ENCODE measurements at places on chromosomes 5 and 9. TPM values are rescaled to one million over a fixed set of nuclear protein-coding genes. Genes with fewer than 3 reads are reported as not detected.

Gene ANKRD18A
- total RNA-seq, result 0.13 TPM

Gene CCL21
- 33.8 TPM for total RNA-seq

Gene TSTD2
- 11.4 TPM for total RNA-seq

Gene MORN5
- total RNA-seq, result not detected

Gene PTPDC1
- 6.1 TPM for total RNA-seq

Gene BTNL3
- total RNA-seq, result not detected

Gene SLC25A2
- 0.65 TPM for total RNA-seq

Gene SKP1
- total RNA-seq, result 464 TPM

Gene PRR7
- total RNA-seq, result 2.8 TPM

Gene GFI1B
- not detected for total RNA-seq

Gene RMRP
- 6,322 TPM for total RNA-seq

Gene SMIM23
- not detected for total RNA-seq

DNA sequence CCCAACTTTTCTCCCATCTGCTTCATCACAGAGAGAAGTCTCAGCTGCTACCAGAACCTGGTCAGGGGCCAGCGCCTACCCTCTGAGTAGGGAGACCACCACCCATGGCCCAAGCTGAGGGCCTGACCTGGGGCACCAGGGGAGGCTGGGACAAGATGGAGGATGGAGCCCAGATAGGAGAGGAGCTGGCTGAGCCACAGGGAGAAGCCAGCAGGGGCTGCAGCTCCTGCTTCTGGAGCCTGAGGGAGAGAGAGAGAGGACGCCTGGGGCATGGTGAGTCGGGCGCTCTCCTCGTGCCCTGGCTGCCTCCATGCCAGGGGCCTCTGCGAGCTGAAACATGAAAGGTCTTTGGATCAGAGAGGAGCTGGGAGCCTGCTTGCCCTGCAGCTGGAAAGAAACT is 1.4 kb upstream of the FOXI1 start:
- DNase-seq, result no peak
- no peak overlapping the region for H3K4me3 ChIP-seq
- H3K4me1 ChIP-seq, result peaks cover 1% of the 10 kb centered on the region
- no peaks in the 10 kb centered on the region for H3K27me3 ChIP-seq
- H3K36me3 ChIP-seq, result no peaks in the 10 kb centered on the region

- DNase-seq, result peak; percentile 97
- H3K27ac ChIP-seq, result peak overlapping the region; percentile 94
- no peaks in the 10 kb centered on the region for H3K36me3 ChIP-seq
Measured at GRCh38 chr5:38466424-38467189, 89.8 kb downstream of the LIFR start.

- H3K36me3 ChIP-seq, result no peaks in the 10 kb centered on the region
- no peaks in the 10 kb centered on the region for H3K4me1 ChIP-seq
- no peak for DNase-seq
- no peaks in the 10 kb centered on the region for H3K27me3 ChIP-seq
- H3K4me3 ChIP-seq, result no peak overlapping the region
- no peak overlapping the region for H3K27ac ChIP-seq
Measured at GRCh38 chr9:131598121-131598520, 52.8 kb downstream of the PRRT1B start.

- H3K4me3 ChIP-seq, result no peak overlapping the region
- no peaks in the 10 kb centered on the region for H3K36me3 ChIP-seq
- H3K4me1 ChIP-seq, result peaks cover 7% of the 10 kb centered on the region
- DNase-seq, result no peak
Measured at GRCh38 chr9:31519011-31519410, 865.4 kb upstream of the ACO1 start.

DNA sequence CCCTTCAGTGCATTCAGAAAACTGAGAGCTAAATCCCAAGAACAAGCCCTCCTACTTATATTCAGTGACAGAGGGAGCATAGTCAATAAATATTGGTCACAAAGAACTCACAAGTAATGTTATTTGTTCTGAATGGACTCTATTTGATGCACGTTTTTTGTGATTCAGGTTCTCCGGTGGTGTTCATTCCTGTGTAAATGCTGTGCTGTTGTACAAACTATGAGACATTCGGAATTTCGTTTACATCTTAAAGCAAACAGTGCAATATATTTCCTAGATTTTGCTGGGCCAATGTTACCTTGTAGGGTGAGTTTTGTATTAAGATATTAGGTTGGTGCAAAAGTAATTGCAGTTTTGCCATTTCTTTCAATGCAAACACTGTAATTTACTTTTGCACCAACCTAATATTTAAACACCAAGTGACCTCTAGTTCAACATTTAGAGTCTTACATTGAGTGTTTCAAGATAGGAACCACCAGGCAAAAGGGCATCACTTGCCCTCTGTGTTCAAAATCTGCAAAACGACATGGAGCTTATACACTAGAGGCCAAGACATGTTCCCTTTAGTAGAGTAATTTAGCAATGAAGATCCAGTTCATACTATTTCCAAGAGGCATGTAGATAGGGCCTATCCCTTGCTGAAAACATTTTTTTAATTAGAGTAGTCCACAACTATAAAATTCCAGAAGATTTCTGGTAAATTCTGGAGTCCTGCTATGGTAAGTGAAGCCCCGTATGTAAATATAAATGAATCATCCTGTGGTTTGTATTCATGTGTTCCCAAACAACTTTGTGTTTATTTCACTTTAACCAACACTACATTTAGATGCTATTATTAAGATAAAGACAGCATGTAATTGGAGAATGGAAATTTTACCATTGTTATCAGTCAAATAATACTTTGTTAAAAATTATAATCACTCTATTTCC is 444.0 kb upstream of the PTGER4 start:
- H3K4me1 ChIP-seq, result no peaks in the 10 kb centered on the region
- H3K27ac ChIP-seq, result no peak overlapping the region
- no peak overlapping the region for H3K4me3 ChIP-seq
- H3K27me3 ChIP-seq, result no peaks in the 10 kb centered on the region
- no peak for DNase-seq

DNA sequence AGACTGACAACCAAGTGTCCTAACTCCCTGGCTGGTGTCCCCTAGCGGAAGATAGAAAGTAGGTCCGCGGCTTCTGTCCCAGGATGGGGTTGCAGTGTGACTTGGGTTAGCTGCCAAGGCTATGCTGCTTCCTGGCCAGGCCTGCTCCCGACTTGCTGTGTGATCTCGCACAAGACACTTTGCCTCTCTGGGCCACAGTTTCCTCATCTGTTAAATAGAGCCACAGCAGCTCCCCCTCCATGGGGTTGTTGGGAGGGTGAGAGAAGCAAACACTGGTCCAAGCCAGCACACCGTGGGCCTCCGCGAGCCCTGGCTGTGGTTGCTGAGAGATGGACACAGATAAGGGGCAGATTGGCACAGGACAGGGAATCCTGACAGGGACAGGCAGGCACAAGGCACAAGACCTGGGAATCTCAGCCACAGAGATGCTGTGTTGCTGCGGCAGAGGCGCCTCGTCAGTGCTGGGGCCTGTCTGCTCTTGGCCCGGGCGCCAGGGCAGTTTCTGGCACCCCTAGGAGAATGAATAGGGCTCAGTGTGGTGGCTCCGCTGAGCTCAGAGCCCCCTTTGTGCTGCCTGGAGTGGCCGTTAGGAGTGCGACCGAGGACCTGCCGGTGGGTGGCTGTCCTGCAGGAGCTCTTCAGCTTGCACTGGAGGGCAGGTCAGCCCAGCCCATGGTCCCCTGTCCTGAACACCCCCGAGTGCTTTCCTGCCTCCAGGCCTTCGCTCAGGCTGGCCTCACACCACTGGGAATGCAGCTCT is 1.8 kb upstream of the SH2D3C start:
- H3K4me1 ChIP-seq, result peaks cover 3% of the 10 kb centered on the region
- H3K27ac ChIP-seq, result no peak overlapping the region
- no peak for DNase-seq
- H3K36me3 ChIP-seq, result no peaks in the 10 kb centered on the region

DNA sequence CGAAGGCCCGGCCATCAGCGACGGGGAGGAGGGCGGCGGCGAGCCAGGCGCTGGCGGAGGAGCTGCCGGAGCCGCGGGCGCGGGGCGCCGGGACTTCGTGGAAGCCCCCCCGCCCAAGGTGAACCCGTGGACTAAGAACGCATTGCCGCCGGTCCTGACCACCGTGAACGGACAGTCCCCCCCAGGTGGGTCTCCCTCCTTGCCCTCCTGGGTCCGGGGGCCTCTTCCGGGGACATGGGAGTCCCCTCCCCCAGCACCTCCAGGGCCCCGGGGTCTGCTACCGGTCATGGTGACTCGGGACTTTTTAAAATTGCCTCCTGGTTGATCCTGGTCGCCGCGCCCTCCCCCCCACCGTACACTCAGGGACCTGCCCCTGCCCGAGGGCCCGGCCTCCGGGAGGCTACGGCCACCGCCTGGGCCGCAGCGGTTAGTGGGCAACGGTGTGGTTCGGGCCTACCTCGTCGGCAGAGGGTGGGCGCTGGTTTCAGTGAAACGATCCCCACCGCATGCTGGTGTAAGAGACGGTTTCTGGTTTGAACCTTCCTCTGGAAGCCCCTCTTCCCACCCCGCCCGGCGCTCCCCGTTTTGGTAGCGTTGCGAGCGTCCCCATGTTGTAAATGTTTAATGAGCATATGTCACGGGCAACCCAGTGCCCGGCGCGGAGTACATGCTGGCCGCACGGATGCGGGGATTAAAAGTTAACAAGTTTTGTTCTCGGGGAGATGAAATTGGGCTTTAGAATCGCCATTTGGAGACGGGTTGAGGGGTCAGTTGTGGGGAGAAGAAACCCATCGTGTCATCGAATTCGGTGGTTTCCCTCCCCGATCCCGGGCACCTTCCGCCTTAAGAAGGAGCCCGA is 1.1 kb downstream of the LARP1 start:
- no peaks in the 10 kb centered on the region for H3K27me3 ChIP-seq
- no peaks in the 10 kb centered on the region for H3K36me3 ChIP-seq
- peak overlapping the region; percentile 89 for H3K27ac ChIP-seq
- DNase-seq, result peak; percentile 72
- peak overlapping the region; percentile 99 for H3K4me3 ChIP-seq

DNA sequence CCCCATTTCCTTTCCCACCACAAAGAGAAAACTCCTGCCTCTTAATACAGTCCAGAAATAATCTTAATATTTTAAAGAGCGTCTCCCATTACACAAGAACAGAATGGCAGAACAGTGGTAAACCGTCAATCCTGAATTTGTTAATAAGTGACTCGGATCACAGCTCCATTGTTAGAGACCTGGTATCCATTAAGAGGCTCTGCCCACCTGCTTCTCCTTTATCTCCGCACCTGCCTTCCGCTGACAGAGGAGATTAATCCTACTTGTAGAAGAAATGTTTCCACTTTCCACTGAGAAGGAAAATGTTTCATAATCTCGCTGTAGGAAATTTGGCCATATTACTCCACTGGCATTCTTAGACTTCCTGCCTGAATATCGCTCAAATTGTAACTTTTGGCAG is 1493.2 kb downstream of the MAT2B start:
- DNase-seq, result no peak
- no peak overlapping the region for H3K4me3 ChIP-seq
- no peak overlapping the region for H3K27ac ChIP-seq
- H3K4me1 ChIP-seq, result no peaks in the 10 kb centered on the region

- no peak for DNase-seq
- no peak overlapping the region for H3K27ac ChIP-seq
- H3K36me3 ChIP-seq, result no peaks in the 10 kb centered on the region
- no peaks in the 10 kb centered on the region for H3K27me3 ChIP-seq
- H3K4me3 ChIP-seq, result no peak overlapping the region
Measured at GRCh38 chr5:96734871-96735325, 72.7 kb downstream of the CAST start.

GRCh38 chr5:55108661-55109060 is 6.2 kb downstream of the GZMA start:
- no peaks in the 10 kb centered on the region for H3K27me3 ChIP-seq
- H3K27ac ChIP-seq, result no peak overlapping the region
- H3K36me3 ChIP-seq, result no peaks in the 10 kb centered on the region
- no peak overlapping the region for H3K4me3 ChIP-seq
- H3K4me1 ChIP-seq, result no peaks in the 10 kb centered on the region

DNA sequence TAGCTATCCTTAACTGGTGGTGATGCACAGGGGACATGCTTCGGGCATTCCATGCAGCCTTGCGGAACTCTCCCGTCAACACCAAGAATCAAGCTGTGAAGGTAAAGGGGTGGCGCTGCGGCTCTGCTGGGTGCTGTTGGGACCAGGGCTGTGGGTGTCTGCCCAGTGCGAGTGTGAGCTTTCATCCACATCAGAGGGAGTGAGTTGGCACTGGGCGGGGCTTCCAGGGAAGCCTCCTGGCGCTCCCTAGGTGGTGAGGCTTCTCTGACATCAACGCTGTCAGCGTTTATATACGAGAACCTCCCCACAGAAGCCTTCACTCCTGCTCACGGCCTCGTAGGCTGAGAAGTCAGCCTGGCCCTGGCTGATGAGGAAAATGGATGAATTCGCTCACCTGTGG is 11.7 kb downstream of the ARPC5L start:
- H3K27ac ChIP-seq, result no peak overlapping the region
- H3K4me1 ChIP-seq, result peaks cover 11% of the 10 kb centered on the region
- H3K27me3 ChIP-seq, result no peaks in the 10 kb centered on the region
- DNase-seq, result no peak
- no peaks in the 10 kb centered on the region for H3K36me3 ChIP-seq

DNA sequence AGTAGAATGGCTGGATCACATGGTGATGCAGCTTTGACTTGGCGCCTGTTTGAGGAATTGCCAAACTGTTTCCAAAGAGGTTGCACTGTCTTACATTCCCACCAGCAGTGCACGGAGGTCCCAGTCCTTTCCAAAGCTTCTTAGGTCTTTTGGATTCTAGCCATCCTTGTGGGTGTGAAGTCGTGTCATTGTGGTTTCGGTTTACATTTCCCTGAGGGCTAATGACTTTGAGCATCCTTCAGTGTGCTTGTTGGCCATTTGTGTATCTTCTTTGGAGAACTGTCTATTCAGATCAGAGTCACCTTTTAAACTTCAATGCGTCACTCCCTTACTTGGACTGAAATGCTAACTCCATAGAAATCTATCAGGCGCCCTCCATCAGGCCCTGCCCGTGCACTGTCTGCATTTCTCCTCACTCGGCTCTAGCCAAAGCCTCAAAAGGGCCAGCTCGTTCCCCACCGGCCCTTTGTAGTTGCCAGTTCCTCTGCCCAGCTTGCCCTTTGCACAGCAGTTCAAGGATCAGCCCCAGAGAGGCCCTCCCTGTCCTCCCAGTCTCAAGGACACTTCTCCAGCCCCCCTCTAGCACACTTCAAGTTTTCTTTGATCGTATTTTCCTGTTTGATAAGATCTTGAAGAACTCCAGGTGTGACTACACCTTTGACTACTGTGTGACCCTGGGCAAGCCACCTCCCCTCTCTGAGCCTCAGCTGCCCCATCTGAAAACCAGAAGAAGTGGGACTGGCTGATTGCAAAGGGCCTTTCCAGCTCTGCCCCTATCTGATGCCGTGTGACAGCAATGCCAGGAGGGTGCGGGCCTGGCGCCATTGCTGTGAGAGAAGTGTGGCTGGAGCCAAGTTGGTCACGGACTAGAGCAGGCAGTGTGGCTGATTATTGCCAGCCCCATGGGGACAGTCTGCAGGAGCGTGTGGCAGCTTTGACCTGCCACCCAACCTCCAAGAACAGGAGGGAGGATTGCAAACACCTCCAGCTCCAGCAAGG is 5.6 kb downstream of the HRH2 start:
- no peaks in the 10 kb centered on the region for H3K27me3 ChIP-seq
- DNase-seq, result no peak

DNA sequence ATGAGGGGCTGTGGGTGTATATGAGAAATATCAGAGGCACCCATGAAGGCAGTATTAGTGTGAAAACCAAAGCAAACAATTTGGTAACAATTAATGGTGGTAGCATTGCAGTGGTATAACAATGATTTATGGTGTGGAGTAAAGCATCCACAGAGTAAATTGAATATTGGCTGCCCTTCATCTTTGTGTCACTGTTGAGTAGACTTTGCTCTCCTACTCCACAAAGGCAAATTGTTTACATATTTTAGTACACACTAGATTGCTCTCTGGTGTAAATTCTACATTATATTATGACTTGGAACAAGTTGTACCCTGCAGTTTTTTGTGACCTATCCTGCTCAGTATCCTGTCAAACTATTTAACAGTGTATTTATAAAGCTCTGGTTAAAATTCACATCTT is 455.5 kb upstream of the RORB start:
- no peaks in the 10 kb centered on the region for H3K4me1 ChIP-seq
- no peaks in the 10 kb centered on the region for H3K27me3 ChIP-seq
- no peaks in the 10 kb centered on the region for H3K36me3 ChIP-seq
- DNase-seq, result no peak

All from ovary (tissue), 10 donors.